ENCODE measurements at places on chromosomes 3 and 15. TPM values are rescaled to one million over a fixed set of nuclear protein-coding genes. Genes with fewer than 3 reads are reported as not detected.

Gene LRRIQ4
- total RNA-seq = not detected

GRCh38 chr3:78645628-78646310, 1122.0 kb downstream of the ROBO1 start:
- DNase-seq = peak; percentile 59

DNA sequence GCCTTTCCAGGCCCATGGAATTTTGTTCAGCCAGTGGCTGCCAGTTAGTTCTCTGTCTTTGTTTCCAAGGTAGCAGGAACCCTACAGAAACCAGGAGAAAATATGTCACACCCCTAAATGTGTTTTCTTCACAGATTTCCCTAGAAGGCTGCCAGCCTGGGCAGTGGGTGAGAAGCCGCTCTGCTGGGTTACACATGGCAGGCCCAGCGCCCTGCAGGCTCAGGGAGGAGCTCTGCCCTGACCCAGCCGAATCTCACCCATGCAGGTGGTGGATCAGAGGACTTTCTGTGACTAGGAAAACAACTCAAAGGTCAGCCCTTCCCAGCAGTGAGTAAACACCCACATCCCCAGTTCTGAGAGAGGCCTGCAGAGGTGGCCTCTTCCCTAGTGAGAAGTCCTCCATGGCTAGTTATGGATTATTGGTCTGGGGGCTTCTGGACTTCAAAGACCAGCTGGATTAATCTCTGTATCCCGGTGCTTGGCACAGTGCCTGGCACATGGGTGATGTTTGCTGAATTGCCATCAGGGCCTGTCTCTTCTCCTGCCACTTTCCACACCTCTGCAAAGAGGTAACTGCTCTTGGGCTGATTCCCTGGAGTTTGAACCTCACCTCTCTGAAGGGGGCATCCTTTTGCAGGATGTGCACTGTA, 34.7 kb upstream of the BDH1 start:
- DNase-seq = no peak

Gene KLHL40
- total RNA-seq = 3.5 TPM

Gene EXOG
- 21.9 TPM for total RNA-seq

GRCh38 chr3:39065197-39065596, 13.4 kb downstream of the WDR48 start:
- no peak for DNase-seq

- DNase-seq = no peak
These were observed 861.9 kb upstream of the SEMA6D start for GRCh38 chr15:46855388-46855787.

Gene GNAT1
- not detected for total RNA-seq
